ENCODE measurements at places on chromosomes 4 and X.

DNA sequence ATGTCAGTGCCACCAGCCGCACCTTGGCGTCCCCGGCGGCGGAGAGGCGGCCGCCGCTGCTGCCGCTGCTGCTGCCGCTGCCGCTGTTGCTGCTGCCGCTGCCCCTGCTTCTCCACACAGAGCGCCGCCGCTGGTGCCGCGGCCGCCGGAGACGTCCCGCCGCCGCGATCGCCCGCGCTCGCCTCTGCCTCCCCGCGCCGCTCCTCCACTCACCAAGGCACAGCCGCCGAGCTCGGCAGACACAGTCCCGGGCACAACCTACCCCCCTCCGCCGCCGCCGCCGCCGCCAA, at the start of gene PPP3CA:
TSS of gene PPP3CA (minus strand) at position 260 of the 290 bp plus-strand sequence.
- DNase-seq, result no peak

- DNase-seq, result no peak
Measured at GRCh38 chr4:181784881-181785280, 458.3 kb upstream of the TENM3 start.

GRCh38 chr4:25843340-25844097, 19.3 kb downstream of the SEL1L3 start:
- DNase-seq, result no peak

DNA sequence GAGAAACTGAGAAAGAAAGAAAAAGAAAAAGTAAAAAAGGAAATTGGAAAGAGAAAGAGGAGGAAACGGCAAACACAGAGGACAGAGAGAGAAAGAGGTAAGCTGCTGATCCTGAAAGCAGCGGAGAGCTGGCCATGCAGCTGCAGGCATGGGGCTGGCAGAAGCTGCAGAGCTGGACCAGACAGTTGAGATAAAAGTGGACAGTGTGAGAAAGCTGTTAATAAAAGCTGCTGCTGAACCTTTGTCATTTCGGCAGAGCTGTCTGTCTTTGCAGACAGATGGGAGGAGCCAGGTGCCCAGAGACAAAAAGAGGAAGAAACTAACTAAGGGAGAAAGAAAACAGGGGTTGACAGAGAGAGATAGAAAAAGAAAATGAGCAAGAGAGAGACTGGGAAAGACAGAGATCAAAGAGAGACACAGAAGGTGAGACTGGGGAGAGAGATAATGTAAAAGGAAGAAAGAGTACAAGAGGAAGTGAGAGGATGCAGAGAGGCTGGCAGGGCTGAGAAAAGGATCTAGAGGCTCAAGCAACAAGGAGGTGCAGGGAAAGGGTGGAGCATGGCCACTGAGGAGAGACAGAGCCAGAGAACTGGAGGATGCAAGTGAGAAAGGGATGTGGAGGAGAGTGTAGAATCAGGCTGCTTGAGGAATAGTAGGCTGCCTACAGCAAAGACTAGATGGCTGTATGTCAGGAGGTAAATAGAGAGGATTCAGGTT, 376.8 kb upstream of the FGF16 start:
- DNase-seq, result no peak

GRCh38 chr4:145870155-145871020, 68.2 kb downstream of the ZNF827 start:
- no peak for DNase-seq

DNA sequence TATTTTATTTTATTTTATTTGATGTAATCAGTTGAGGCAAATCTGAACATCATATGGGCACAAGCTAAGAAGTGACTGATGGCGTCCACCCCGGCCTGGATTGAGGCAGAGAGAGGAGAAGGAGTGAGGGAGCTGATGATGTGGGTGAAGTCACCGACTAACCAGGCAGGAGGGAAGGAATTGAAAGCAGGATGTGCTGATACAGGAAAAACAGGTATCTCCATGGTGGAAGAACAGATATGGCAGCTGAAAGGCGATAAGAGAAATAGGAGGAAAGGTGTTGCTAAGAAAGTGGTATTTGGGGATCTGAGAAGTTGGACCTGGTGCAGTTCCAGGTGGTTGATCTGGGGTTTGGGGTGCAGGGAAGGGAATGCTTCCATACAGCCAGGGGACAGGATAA, 37.6 kb upstream of the GYPB start:
- no peak for DNase-seq

DNA sequence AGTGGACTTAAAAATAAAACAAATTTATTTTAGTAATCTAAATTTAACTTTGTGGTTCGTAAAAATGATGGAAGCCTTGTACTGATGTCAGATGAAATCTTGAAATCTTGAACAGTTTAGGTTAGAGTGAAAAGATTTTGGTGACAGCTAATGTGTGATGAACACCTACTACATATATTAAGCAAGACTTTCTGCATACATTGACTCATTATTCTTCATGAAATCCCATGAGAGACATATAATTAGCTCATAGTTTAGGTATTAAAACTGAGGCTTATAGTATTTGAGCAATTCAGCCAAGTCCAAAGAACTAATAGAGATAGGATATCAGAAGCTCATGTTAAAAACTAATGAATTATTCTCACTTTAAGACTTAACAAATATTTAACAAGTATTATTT, 66.9 kb upstream of the PCDH7 start:
- no peak for DNase-seq

DNA sequence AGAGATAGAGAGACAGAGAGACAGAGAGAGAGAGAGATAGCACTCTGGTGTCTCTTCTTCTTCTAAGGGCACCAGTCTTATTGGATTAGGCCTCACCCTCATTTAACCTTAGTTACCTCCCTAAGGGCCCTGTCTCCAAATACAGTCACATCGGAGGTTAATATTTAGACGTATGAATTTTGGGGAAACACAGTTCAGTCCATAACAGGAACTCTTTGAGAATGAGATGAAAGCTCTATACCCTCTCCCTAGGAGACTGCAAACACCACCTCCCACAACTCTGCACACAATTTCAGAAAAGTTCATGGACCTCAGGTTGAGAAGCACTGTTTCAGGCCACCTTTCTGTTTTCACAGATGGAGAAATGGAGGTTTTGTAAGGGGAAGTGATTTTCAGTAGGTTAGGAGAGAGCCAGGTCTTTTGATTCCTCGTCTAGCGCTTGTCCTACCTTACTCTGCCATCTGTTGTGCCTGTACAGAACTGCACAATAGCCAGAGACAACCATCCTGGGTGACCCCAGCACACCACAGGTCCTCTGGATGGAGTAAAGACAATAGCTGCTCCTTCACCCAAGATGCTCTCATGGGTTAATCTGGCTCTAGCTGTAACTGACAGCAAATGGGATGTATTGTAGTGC, 16.9 kb upstream of the LOC101059915 start:
- DNase-seq, result no peak
